ENCODE measurements at places on chromosomes 1 and 21.
A peak's percentile ranks its signal among the peaks of the same experiment; 100 is the strongest.

DNA sequence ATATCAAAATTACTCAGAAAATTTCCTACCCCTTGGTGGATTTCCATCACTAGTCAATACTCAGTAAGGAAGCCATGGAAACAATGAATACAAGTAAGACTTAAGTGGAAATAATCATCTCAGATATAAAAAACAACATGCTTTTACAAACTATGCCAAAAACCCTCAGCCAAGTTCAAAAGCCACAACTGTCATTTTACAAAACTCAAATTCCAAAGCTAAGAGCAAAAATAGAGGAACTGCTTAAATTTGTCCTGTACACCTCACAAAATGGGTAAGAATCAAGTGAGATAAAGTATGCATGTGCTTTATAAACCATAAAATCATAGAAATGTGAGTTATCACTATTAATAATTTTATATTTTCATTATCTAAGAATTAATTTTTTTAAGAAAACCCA lies 9.6 kb downstream of the TMCO1 start:
- DNase-seq = no peak

DNA sequence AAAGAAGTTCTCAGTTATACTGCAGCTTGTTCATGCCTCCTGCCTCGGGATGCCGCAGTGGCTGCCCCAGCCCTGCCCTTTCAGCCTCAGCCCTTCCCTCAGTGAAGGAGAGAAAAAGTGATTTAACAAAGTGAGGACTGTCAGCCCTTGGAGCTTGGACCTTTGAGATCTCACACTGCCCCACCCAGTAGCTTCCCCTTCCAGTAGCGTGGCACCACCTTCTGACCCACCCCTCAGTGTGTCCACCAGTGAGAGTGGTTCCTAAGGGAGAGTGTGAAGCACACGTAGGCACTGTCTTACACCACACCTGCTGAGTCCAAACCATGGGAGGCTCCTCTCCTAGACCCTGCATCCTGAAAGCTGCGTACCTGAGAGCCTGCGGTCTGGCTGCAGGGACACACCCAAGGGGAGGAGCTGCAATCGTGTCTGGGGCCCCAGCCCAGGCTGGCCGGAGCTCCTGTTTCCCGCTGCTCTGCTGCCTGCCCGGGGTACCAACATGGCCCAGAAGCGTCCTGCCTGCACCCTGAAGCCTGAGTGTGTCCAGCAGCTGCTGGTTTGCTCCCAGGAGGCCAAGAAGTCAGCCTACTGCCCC lies at the start of gene CDA:
TSS of gene CDA (plus strand) at position 464 of the 592 bp plus-strand sequence. CDS start at position 497, 33 bp downstream.
- DNase-seq = no peak

- no peak for DNase-seq
Observed at GRCh38 chr1:93023281-93023680, 55.8 kb upstream of the MTF2 start.

GRCh38 chr1:182599339-182599738 lies 4.8 kb downstream of the RGS16 start:
- DNase-seq = no peak

GRCh38 chr1:160108888-160109662 lies 6.5 kb upstream of the ATP1A2 start:
- peak; percentile 36 for DNase-seq
